Erythroblast (primary cell): ENCODE measurements at places on chromosomes 3 and 15.

- DNase-seq, result no peak
Observed at GRCh38 chr15:65312400-65312916, 8.0 kb downstream of the RNU5B-1 start.

DNA sequence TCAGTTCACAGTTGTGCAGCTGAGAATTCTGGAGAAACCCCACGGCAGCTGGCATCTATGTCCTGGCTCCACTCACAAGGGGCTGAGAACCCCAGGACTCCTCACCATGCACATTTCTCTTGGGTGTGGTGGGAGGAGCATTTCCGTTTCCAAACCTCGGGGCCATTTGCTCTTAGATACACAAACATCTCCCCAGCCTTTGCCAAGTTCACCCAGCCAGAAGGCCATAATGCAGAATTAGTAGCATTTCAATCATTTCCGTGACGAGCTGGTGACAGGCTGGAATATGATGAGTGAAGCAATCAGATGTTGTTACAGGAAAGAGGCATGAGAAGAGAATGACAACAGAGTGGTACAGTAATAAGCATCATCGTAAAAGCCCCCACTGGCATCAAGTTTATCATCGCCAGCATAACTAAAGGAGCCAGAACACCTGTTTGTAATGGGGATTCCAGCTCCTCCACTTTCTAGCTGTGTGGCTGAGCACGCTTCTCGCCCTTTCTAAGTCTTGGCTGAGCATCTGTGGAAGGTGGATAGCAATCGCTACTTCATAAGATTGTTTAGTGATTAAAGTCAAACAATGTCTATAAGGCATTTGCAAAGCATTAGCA is 82.0 kb downstream of the LIPC start:
- no peak for DNase-seq

DNA sequence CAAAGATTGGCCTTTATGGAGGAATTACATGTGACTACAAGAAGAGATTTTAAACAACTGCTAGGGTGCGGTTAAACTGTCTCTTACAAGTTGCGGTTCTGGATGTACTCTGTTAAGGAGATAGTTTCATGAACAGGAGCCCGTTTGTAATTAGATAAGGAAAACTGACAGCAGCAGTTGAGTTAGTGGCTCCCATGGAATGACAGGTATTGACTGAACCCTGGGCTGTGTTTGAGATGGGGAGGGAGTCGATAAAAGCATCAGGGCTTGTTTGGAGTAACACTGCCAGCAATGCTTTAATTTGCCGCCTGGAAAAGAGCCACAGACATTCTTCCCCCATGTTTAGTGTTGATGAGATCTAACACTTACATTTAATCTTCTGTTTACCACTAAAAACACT is 139.9 kb downstream of the ROBO2 start:
- peak; percentile 63 for DNase-seq

- no peak for DNase-seq
Observed at GRCh38 chr15:46344115-46344724, 709.4 kb downstream of the SQOR start.

DNA sequence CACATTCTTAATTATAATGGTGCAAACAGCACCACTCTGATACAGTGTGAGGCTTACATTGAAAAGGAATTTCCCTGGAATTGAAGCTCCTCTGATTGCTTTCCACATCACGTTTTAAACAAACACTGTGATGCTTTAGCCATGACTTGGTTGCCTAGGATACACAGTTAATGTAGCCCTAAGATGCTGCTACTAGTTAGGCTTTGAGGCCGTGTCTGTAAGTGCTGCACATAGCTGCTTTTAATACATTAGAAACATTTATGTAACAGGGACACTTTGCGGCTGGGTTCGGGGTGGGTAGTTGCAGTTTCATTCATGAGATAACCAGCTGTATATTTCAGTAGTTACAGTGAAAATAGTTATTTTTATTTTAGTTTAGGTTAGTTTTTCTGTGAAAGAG is 334.7 kb downstream of the NLGN1 start:
- no peak for DNase-seq

DNA sequence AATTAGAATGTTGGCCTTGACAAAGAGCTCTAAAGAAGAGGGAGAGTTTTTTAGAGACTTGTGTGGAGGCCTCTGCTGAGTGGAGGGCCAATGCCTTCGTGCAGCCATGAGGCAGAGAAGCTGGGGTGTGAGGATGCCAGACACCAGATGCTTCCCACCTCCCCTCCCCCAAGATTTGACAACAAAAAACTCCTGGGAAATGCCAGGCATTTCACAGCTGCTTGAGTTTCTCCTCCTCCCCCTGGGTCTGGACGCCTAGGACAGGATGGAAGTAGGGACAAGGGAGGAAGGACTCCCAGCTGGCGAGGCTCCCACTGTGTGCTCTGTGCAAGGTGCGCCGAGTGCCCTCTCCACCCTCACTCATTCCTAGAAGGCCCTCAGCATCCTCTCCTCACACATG is 20.1 kb downstream of the TGM4 start:
- DNase-seq, result no peak

GRCh38 chr3:45940781-45941365 is 2.4 kb upstream of the CXCR6 start:
- DNase-seq, result no peak

DNA sequence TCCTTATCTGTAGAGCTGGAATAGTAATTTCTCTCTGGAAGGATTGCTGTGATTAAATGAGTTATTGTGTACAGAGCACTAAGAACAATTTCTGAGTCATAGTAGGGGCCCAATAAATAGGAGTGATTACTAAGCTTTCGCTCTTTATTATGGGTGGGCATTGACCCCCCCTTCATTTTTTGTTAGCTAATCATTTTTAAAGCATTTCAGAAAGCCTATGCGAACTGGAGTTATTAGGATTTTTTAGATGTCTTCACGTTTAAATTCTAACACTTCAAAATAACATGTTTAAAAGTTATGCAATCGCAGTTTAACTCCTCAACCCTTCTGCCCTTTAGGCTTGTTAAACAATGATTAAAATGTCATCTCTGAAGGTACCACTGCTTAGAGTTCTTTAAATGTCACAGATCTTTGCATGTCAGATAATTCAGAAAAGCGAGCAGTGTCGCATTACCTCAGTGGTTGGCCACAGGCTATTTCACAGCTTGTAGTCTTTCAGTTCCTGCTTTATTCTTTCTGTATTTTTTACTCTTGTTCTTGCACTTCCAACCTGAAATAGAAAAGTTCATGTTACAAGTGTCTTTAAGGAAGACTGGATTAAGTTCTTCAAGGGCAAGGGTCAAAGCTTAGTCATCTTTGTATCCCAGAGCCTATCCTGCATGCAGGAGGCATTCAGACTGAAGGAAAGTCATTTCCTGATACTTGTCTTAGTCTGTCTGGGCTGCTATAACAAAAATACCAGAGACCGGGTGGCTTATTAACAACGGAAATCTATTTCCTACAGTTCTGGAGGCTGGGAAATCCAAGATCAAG is 102.9 kb downstream of the FNDC3B start:
- no peak for DNase-seq

DNA sequence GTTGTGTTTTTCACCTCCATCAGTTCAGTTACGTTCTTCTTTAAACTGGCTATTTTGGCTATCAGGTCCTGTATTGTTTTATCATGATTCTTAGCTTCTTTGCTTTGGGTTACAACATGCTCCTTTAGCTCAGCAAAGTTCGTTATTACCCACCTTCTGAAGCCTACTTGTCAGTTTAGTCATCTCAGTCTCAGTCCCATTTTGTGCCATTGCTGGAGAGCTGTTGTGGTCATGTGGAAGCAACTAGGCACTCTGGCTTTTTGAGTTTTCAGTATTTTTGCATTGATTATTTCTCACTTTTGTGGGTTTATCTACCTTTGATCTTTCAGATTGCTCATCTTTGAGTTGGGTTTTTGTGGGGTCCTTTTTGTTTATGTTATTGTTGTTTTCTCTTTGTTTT is 151.3 kb downstream of the CFAP20DC start:
- no peak for DNase-seq

- DNase-seq, result peak; percentile 72
Observed at GRCh38 chr3:141412087-141412935, 44.0 kb downstream of the ZBTB38 start.

- no peak for DNase-seq
Observed at GRCh38 chr3:124174476-124174875, 182.6 kb upstream of the ROPN1 start.

GRCh38 chr3:76502076-76502475 is 537.8 kb upstream of the ROBO2 start:
- DNase-seq, result no peak

DNA sequence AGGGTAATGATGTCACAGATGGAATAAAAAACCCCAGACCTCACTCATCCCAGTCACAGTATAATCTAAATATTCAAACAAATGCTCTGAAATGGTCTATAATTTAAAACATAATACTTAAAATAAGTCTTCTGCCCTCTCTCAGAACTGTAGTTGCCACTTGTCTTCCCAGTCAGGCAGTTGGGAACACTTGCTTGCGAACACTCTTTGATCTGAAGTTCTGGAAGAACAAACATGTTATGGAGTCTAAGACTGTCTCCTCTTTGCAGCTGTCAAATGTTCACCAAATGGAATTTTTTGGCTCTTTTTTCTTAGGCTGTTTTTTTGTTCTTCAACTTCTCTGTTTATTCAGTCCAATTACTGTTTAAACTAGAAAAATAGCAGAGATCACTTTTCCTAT is 711.1 kb upstream of the GOLIM4 start:
- DNase-seq, result no peak

DNA sequence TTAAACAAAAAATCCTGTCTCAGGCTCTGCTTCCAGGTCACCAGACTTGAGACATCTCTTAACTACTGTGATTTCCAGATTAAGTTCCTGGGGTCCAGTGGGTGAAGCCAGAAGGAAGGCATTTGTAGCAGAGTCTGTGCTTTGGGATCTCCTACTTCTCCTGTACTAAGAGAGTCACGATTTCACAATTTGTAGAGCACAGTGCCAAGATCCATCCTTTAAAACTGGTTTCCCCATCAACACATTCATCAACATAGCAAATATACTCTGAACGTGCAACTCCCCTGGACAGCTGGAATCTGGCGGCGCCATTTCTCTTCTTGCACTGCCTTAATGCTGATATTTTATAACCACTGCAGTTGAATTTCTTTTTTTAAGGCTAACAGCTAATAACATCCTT is 33.2 kb downstream of the CDCP1 start:
- no peak for DNase-seq

DNA sequence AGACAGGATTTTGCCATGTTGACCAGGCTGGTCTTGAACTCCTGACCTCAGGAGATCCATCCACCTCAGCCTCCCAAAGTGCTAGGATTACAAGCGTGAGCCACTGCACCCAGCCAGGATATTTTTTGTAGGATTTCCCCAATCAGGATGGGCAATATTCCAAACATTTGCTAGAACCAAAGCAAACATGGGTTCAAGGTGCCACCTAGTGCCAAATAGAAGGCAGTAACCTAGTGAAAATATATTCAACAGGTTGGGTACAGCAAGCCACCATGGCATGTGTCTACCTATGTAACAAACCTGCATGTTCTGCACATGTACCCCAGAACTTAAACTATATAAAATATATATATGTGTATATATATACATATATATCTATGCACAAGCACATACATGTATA is 185.9 kb upstream of the CADM2 start:
- no peak for DNase-seq

- DNase-seq, result no peak
Observed at GRCh38 chr15:68195336-68196112, 9.6 kb downstream of the CALML4 start.

DNA sequence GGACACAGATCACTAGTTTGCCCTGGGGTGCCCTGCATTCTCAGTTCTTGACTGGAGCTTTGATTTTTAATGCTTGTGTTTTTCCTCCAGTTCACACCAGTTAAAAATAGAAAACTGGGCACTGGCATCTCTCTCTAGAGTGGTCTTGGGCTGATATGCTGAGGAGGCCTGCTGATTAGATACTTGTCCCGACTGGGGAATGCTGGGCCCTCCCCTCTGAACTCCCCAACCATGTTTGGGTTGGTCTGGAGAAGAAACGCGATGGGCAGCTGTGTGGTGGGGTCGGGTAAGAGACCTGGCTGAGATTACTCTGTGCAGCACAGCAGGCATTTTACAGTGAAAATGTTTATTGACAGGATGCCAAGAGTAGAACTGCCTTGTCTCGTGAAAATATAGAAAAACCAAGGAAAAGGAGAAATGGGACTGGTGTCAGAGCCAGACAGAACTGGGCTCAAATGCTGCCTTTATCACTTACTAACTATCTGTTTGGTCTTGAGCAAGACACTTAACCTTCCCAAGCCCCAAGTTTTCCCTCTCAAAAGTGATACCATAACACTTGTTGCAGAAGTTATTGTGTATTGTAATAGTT is 1.6 kb upstream of the ACTC1 start:
- no peak for DNase-seq

- no peak for DNase-seq
Observed at GRCh38 chr3:66092175-66092995, 53.7 kb upstream of the MAGI1 start.

- DNase-seq, result no peak
Observed at GRCh38 chr15:68634122-68634482, 55.3 kb downstream of the CORO2B start.

- DNase-seq, result no peak
Observed at GRCh38 chr3:193693774-193694173, 100.8 kb downstream of the OPA1 start.

GRCh38 chr3:24160424-24161095 is 215.5 kb downstream of the NR1D2 start:
- DNase-seq, result no peak

DNA sequence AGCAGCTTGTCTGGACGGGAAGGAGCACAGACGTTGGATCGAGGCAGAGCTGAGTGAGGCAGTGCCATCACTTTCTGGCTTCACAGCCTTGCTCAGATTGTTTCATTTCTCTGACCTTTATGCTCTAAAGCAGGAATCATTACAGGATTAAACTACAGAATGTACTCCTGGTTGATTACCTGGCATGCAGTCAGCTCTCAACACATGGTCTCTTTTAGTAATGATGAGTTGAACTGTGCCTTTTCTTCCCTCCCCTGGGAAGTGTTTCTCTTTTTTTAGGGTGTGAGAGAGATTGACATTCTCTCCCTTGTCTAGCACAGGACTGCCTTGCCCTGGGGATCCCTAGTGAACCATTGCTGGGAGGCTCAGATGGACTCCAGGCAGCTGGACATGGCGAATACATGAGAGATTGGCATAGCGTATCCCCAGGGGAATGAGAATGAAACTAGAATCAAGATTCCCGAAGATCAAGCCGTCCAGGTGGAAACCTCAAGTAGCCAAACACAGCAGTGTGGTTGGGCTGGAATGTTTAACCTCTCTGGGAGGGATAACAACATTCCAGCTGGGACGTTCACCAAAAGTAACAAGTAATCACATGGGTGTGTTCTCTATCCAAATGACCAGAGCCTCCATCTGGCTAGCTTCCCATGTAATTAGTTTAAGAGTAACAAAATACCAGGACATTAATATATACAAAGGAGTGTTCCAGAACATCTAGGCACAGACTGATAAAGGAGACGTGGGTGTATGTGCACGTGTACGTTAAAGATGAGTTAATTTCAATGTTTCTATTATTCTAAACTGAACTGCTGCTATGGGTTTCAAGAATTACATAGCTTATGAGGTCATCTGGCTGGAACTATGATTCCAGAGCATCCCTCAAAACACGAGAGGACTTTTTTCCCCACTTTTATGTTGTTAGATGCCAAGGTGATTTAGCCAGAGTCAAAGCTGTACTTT is 118.6 kb upstream of the NR2E3 start:
- no peak for DNase-seq

- DNase-seq, result no peak
Observed at GRCh38 chr3:22474706-22475445, 723.9 kb upstream of the ZNF385D start.
